Subcutaneous adipose tissue (tissue), 4 donors: ENCODE measurements at places on chromosomes 7 and 10. TPM values are rescaled to one million over a fixed set of nuclear protein-coding genes. Genes with fewer than 3 reads are reported as not detected.

The ASB4 gene
- 0.44 TPM for total RNA-seq

The PLXDC2 gene
- 47.7 TPM for total RNA-seq

The ZYX gene
- total RNA-seq, result 57.6 TPM

The NKX2-3 gene
- not detected for total RNA-seq

The COA1 gene
- total RNA-seq, result 51.8 TPM

The PRR15 gene
- total RNA-seq, result 0.38 TPM

The IQUB gene
- total RNA-seq, result 1.1 TPM

The MEOX2 gene
- 38.6 TPM for total RNA-seq

The SPDYE8 gene
- total RNA-seq, result not detected

The PAX4 gene
- not detected for total RNA-seq

The MYH16 gene
- total RNA-seq, result not detected

The HTRA1 gene
- 383 TPM for total RNA-seq

The GPER1 gene
- total RNA-seq, result 7.3 TPM

The DNAJC12 gene
- 0.98 TPM for total RNA-seq
